Activated CD4-positive, alpha-beta T cell treated with anti-CD3 and anti-CD28 coated beads, Interleukin-2, Interleukin-4, amounts not matched to agents 100 ng/mL and 50 ng/mL, durations not matched to agents 16 hours and 8 hours (primary cell): ENCODE measurements at places on chromosomes 1 and 21.

DNA sequence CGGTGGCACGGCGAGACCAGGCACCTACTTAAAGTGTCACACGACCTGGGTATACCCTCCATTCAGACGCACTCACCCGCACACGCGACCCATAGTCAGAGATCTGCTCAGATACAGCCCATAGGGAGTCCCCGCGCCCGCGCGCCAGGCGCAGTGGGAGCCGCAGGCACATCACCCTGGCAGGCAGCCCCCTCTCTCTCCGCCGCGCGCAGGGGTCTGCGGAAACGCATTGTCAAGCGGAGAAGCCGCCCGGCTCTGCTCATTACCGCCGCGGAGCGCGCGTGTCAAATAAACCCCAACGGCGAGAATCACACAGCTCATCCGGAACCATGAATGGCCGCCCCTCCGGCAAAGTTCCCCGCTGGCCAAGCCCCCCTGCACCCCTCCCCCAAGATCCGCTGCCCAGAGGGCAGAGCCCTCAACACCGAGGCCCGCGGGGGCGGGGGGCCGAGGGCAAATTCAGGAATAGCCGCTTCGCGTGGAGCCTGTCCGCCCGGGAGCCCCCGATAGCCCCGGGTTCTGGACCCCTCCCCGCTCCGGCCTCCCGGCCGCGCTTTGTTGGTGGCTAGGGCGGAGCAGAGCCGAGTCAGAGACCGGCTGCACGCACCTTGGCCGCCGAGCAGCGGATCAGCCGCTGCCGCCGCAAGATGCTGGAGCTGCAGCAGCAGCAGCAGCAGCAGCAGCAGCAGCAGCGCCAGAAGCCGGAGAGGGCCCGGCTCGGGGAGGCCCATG lies 522 bp downstream of the LRP8 start:
- peak; percentile 42 for DNase-seq

DNA sequence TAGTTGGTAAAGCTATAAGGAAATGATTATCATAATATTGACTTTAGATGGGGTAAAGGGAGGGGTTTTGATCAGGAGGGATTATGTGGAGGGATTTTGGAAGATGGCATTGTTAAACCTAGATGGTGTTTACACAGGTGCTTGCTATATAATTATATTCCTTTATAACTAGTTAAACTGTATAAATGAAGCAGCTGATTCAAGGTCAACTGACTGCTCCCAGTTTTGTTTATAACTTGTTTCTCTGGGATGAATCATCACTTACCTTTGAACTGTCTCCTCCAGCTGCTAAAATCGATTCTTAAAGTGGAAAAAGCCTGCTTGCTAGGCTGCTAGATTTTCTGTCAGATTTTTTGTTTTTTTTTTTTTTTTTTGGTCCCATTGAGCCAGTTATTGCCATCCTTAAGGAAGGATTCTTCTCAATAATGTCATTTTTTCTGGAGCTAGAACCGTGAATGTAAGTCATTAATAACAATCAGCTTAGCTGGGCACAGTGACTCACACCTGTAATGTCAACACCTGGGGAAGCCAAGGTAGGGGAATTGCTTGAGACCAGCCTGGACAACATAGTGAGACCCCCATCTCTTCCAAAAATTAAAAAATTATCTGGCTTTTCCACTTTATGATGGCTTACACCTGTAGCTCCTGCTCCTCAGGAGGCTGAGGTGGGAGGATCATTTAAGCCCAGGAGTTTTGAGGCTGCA lies 153.2 kb downstream of the PIK3R3 start:
- no peak for DNase-seq

DNA sequence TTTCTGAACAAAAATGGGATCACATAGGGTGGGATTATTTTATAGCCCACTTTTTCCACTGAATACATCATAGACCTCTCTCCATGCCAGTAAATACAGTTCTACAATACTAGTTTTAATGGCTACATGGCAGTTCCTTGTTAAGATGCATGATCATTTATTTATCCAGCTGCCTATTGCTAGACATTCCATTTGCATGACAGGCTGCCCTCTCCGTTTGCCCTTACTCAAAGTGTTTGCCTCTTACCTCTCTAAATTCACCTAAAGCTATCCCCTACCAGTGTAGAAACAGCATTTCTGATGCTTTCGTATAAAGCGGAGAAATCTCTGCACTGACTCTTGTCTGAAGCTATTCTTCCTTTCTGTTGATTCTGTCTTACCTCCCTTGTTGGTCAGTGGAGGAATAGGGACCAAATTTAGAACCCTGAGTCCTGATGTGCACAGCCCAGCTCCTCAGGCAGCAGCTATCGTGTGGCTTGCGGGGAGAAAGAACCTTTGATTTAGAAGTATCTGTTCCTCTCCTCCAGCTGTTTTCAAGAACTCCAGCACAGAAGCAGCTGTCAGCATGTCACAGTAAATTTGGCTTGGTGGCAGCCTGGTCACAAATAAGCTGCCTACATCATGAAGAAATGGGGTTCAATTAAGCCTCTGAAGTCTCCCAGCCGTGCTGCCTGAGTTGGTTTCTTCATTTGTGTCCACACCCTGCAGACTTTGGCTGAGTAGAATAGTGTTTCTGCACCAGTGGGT lies 337.3 kb downstream of the PRDM2 start:
- DNase-seq = no peak

GRCh38 chr1:158016651-158017335 lies 23.3 kb downstream of the KIRREL1 start:
- DNase-seq = no peak

DNA sequence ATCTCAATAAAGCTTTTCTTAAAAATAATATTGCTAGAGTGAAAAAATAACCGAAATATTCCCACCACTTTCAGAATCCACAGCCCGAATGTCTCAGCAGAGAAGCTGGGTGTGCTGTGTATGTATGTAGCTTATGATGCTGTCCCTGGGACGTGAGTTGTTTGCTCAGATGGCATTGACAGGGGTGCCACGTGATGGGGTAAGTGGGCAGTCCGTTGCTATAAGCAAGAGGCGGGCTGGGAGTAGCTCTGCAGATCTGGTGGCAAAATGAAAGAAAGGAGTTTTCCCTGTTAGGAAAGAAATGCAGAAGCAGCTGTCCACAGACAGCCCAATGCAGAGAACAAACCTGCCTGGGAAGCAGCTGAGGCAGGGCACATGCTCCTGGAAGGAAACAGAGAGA lies 3.8 kb upstream of the FAM20B start:
- DNase-seq = no peak

GRCh38 chr21:35521852-35522505 lies 472.9 kb upstream of the RUNX1 start:
- no peak for DNase-seq

DNA sequence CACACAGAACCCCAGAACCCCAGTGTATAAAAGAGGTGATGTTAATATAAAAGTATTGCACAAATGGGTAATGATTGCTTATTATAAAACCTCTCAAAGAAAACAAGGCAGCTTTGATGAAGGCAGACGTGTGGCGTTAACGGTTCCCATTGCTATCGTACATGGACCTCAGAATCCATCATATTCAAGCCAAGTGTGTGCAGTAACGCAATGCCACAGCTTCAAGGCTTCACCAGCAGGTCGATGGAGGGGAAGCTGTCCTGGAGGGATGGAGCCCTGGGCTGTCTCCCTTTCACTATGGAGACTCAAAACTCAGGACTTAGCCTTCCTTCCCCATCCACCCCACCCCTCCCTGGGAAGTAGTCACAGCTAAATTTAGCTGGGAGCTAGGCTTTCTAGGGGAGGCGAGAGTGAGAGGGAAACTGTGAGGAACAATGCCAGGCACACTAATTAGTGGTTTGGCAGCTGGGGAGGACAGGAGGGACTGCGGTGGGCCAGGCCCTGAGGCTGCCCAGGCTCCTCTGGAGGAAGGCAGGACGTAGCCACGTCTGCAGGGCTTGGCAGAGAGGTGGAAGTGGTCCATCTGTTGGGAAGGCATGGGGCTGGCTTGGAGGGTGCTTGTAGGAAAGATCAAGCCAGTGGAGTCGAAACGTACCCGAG lies 121.2 kb downstream of the HMGB4 start:
- DNase-seq = no peak

- DNase-seq = no peak
These were observed 34.8 kb upstream of the TENT5C start for GRCh38 chr1:117570988-117571409.

GRCh38 chr1:19495799-19496526 lies 10.6 kb upstream of the CAPZB start:
- no peak for DNase-seq

DNA sequence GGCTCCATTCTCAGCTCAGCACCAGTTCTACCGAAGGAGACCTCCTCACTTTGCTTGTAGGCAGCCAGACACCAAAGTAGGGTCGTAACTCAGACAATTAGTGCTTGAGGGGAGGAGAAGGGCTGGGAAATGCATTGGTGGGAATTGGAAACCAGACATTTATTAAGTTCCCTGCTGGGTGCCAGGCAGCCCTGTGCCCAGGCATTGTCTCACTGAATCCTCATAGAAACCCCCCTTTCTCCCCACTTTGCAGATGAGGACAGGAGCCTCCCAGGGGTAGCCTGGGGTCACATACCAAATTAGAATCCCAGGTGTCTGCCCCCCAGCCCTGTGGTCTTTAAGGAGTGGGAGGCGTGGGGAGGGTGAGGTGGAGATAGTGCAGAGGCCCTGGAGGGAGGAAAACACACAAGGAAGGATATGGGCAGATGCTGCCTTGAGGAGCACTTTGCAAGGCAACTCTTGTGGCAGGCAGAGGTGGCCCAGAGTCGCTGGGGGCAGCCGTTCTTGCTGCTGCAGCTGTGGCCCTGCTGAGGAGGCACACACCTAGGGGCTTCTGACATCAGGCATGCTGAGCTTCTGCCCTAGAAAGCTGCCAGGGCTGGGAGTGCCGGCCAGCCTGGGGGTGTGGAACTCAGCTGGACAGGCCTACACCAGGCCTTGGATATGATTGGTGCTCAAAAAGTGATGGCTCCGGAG lies 29.4 kb downstream of the CDK18 start:
- no peak for DNase-seq
